Activated CD4-positive, alpha-beta T cell treated with anti-CD3 and anti-CD28 coated beads, Interleukin-2, amount 50 U/mL, for 1 hour (primary cell): ENCODE measurements at places on chromosomes 6 and 20.

DNA sequence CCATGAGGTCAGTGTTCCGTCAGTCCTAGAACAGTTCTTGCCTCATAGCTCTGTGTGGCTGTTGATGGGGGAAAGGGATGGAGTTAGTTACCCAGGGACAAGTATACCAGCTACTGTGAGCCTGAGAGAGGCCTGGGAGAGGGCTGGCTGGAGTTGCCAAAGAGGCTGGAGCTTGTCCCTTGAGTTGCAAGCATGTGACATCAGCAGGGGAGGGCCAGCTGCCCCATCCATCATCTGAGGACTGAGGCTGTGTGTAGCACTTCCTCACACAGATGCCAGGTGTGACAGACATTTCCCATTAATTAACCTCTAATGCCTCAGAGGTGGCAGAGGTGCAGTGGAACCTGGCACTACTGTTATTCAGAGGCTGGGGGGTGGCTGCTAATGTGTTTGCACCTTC is 131.6 kb downstream of the PHACTR3 start:
- DNase-seq, result no peak

- peak; percentile 54 for DNase-seq
Observed at GRCh38 chr6:160137989-160138835, 16.6 kb downstream of the SLC22A1 start.

DNA sequence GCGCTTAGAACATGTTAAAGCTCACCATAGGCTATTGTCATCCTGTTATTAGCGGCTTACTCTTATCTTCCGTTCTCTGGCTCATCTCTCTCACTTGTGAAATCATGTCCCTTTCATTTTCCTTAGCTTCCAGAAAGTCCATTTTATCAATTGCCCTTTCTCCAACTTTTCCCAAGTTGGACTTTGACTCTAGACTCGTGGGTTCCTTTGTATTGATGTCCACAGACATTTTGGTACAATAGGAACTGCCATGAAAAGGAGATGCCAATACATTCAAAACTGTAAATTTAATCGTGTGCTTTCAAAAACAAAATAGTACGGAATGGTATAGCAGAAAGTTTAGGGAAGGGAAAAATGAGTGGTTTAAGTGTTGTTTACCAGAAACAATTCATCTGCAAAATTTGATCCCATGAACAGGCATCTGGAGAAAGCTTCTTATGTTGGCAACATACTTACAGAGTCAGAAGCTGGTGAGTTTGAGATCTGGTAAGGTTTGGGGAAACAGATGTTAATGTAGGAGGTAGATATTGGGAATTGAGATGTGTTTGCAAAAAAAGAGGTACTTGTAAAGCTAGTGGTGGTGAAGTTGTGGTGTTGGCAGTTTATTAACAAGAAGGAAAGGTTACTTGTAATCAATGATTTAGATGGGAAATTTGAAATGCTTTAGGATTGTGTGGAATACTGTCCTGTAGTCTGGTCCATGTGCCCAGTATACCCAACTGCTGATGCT is 10.2 kb upstream of the HIVEP1 start:
- DNase-seq, result no peak

DNA sequence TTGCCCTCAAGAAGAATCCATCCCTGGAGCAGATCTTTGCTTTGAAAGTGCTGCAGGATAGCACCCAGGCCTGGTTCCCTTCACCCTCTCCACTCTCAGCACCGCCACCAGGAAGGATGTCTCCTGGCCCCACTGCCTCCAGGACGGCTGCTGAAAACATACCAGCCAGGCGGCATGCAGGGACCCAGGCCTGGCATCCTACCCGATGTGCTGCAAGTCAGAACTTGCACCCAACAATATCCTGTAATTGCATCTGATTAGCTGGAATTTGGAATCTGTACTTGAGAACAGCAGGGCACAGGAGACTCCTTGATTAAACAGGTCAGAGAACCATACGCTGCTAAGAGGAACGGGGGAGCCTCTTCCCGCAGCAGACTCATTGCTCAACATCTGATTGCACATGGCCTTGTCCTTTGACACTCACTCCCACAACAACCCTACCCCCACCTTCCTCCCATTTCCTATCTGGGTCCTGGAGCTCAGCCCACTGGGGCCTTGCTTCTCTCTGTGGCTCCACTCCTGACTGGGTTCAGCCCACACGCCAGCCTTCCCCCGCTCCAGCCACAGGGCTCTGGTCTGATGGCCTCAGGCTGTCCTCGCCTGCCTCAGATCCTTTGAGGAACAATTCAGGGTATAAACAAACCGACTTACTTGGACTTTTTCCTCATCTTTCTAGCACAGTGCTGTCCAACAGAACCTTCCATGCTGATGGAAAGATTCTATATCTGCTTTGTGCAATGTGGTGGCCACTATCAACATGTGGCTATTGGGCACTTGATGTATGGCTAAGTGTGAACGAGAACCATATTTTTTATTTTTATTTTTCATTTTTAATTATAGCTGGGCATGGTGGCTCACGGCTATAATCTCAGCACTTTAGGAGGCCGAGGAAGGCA is 78.0 kb downstream of the FGD2 start:
- no peak for DNase-seq

GRCh38 chr6:7067305-7067704 is 40.5 kb upstream of the RREB1 start:
- DNase-seq, result no peak

DNA sequence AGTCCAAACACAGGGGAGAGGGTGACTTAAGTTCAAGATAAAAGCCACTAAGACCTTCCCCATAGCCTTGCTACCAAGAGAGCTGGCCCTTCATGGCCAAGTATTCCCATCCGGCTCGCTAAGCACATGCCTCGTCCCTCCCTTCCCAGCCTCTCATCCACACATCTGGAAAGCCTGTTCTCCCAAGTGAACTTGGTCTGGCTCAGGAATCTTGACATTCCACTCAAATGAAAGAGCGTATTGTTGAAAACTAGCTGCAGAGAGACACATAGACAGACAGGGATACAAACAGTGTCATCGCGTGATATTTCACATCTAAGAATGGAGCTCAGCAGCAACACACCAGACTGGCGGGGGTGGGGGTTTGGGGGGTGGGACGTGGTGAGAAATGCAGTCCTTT is 182.8 kb upstream of the FOXQ1 start:
- no peak for DNase-seq

- DNase-seq, result no peak
Observed at GRCh38 chr6:71488186-71488585, 199.6 kb downstream of the OGFRL1 start.

DNA sequence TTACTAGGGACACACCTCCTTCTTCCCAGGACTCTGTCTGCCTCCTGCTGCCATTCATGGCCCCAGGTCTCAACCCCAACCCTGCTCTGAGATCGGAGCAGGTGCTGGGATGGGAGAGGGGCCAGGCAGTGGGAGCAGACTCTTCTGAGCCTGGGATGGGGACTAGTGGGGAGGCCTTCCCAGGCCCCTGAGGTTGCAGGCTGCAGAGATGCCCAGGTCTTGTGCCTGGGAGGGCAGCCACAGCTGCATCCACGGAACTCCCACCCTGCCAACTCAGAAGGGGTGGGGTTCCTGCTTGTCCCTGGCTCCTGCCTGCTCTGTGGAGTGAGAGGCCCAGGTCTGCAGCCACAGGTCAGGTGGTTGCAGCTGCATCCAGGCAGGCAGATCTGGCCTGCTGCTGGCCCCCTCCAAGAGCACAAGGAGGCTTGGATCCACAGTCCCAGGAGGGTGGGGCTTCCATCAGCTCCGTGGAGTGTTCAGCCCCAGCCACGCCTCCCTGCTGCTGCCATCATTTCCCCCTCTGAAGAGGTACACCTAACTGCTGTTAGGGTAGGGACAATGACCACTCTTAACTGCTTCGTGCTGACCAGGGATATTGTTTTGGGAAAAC is 2.9 kb upstream of the SLC22A1 start:
- DNase-seq, result no peak

- DNase-seq, result no peak
Observed at GRCh38 chr6:5866547-5867051, 140.1 kb downstream of the NRN1 start.

- no peak for DNase-seq
Observed at GRCh38 chr6:10223841-10224240, 191.0 kb downstream of the TFAP2A start.

DNA sequence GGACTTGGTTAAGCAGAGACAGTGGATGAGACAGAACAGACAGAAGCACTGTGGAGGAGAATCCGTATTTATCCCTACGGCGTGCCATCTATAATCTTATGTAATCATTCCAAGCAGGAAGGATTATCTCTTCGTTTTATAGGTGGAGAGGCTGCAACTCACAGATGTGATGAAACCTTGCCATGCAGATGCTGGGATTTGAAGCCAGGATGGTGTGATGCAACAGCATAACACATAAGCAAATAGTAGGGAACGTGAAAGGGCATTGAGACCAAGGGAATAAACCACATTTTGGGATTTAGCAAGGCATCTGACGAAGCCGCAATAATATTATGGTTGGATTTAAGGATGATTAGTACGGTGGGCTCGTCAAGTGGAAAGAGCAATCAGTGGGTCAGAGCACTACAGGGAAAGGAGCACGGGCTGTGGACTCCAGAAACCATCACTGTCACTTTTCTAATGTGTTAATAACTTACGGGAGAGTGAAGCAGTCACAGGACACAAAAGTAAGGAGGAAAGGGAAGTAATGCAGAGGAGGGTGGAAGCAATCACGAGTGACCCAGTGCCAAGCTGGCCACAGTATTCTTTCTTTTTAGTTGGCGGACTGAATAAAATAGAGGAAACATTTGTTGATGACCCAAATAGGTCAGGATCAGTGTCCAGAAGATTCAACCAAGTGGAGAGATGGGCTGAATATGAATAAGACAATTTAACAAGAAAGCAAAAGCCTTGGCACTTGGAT is 119.6 kb upstream of the EDN1 start:
- DNase-seq, result no peak

- DNase-seq, result no peak
Observed at GRCh38 chr6:106975738-106976064, 1.2 kb upstream of the CD24 start.

DNA sequence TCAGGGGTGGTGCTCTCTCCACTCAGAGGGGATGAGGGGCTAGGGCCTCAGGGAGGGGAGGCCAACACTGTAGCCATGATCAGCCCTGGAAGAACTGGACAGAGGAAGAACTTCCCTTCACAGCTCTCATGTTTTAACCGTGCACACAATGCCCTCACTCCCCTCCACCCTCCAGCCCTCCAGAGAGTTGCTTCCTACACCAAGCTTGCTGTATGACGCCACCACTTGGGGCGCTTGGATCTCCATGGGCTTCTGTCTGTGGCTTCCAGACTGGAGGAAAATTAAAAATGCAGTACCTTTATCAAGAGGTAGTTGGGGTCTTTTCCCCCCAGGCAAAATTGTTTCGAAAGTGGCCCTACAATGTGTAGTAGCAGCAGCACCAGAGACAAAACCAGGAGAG is 48.4 kb downstream of the ARHGAP40 start:
- no peak for DNase-seq

DNA sequence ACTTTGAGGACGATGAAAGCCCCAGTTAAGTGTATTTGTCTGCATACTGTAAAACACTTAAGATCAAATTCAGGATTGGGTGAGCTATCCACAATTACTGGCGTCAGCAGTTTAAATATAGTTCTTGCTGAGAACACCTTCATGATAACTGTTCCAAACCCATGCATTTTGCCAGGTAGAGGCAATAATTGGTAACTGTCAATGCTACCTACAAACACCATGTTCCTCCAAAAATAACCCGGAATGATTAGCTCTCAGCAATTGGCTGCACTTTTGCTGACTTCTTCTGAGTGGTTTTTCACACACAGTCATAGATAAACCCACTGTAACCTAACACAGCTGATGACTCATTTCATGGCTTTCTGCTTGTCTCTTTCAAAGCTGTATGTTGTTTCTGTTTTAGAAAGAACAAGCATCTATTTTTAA is 1358.6 kb upstream of the GJE1 start:
- no peak for DNase-seq

- DNase-seq, result no peak
Observed at GRCh38 chr20:16003310-16003709, 569.9 kb downstream of the KIF16B start.

DNA sequence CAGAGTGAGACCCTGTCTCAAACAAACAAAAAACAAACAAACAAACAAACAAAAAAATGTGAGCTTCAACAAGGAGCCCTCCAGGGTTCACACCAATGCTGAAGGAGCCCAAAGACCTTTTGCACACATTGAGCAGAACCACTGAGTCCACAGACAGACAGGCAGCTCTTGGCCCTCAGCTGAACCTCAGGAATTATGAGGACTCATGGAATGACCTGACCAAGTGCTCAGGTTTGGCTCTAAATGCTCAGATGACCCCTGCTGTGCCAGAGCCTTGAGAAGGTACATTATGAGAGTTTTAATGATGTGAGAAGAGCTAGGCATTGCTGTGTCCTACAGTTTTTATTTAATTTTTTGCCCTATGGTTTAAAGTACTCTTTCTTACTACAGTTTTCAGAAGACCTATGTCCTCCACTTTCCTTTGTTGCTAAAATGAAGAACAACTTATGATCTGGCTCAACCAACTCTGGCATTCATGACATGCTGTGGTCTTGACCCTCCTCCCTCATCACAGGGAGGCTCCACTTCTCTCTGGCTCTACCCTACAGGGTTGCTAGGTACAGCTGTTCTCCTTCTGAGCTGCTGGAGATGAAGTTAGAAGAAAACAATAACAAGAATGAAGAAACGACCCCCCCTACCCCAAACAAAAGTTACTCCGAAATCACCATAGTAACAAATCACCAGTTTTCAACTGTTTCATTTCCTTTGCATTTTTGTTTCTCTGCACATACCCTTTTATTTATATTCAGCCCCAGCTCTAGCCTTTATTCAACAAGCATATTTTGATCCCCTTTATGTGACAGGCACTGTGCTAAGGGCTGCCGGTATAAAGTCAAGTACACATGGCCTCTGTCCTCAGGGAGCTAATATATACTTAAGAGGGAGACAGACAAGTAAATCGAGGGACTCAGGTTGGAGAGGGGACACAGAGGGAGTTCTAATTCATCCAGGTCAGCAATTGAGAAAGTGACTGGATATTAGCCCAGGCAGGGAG is 128.7 kb upstream of the TRAF3IP2 start:
- DNase-seq, result no peak

DNA sequence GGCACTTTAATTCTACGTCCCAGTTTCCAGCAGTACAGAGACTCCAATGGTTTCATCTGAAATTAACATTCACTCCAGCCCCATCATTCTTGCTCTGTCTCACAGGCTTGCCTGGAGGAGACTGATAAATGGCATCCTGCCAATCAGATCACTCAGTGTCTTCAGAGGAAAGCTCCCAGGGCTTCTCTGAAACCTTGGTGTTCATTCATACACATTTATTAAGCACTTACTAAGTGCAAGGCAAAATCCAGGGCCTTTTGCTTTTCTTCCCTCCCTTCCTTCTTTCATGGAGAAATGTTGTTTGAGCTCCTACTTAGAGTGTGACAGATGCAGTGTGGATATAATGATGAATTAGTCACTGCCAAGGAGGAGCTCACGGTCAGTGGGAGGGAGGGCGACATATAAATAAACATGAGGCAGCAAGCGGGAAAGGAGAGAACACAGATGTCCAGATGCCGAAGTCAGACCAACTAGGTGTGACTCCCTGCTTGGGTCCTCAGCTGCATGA is 106.7 kb upstream of the DTNBP1 start:
- no peak for DNase-seq

DNA sequence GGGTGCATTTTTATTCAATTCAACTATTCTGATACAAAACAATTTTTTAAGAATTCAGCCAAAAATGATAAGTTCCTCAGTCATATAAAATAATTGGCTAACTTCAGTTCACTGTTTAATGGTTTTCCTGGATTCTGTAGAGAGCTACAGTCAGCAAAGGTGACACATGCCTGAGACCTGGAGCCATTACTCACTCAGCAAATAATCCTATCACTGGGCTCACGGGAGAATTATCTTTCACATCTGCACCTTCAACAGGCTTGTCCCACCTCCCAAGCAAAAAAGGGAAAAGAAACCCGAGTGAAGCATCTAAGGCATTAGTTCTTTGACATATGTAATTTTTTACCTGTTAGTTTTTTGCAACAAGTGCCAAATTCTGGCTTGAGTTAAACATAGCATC is 34.9 kb upstream of the FOXA2 start:
- DNase-seq, result no peak
